Forelimb muscle (tissue), 1 donor: ENCODE measurements at places on chromosomes 5 and 9. TPM values are rescaled to one million over a fixed set of nuclear protein-coding genes. Genes with fewer than 3 reads are reported as not detected.

CD14 gene
- 18.3 TPM for polyA plus RNA-seq

SPAAR gene
- 2.2 TPM for polyA plus RNA-seq

CER1 gene
- polyA plus RNA-seq, result 0.46 TPM

NEUROG1 gene
- not detected for polyA plus RNA-seq

TAF1L gene
- 0.03 TPM for polyA plus RNA-seq

TLN1 gene
- 87.7 TPM for polyA plus RNA-seq

EQTN gene
- not detected for polyA plus RNA-seq
